ENCODE measurements at places on chromosomes 7 and 10.

- no peak for DNase-seq
Measured at GRCh38 chr7:12016439-12016838, 184.4 kb upstream of the THSD7A start.

GRCh38 chr7:124032369-124033094, at the start of gene TMEM229A:
Gene TMEM229A (minus strand): TSS chr7:124033067. CDS start chr7:124033003, 64 bp downstream.
- DNase-seq = peak; percentile 71

DNA sequence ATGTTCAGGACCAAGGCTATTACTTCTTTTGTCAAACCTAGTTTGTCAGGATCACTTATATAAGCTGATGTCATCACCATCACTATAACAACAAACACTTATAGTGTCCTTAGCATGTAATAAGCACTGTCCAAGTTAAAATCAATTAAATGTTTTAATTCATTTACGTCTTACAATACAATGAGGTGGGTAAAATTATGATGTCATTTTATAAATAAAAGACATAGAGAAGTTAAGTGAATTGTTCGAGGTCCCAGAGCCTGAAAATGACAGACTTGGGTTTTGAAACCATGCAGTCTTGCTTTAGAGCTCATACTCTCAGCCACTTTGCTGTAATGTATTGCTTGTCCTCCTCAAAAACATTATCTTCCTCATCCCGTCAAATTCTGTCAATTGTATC, 48.3 kb downstream of the SLC13A1 start:
- no peak for DNase-seq

- DNase-seq = no peak
Measured at GRCh38 chr10:6363511-6363910, 160.8 kb downstream of the PFKFB3 start.

GRCh38 chr7:151756076-151756731, 120.7 kb downstream of the PRKAG2 start:
- DNase-seq = no peak

DNA sequence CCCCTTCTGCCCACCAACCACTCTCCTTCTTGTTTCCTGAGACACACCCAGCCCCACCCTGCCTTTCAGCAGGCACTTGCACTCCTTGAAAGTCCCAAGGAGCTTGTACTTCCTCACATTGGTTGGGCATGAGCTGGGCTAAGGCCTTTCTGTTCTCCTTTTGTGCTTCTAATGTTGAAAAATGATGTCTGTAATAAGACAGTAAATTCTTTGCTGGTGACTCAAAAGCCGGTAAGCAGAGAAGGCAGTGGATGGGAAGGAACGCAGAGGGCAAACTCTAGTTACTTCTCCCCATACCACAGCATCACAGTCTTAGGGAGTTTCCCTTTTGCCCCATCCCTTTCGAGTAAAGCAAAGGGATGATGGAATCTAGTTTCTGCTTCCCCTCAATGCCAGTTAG, 185.6 kb downstream of the PLXNA4 start:
- DNase-seq = no peak
